ENCODE measurements at places on chromosomes 16 and 17.
A peak's percentile ranks its signal among the peaks of the same experiment; 100 is the strongest.

DNA sequence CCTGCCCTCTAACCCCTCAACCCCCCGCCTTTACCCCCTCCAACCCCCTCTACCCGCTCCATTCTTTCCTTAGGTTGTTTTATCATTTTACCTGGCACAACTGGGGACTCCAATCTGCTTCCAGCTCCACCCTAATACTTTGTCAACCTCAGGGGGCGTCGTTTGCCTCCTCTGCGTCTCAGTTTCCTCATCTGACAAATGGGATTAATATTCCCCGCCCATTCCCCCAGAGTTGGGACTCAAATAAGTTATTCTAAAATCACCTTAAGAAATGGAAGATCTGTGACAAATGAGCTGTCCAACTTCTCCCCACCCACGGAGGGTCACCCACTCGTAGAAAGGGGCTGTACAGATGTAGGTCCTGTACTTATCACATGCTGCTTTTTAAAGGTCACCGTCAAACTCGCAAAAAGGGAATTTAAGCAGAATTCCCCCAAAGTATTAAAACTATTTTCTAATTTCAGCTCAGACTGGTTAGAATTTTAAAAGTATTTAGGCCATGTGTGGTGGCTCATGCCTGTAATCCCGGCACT, 40.6 kb upstream of the CPNE2 start:
- no peak for DNase-seq

GRCh38 chr17:67415291-67415690, 38.2 kb downstream of the PITPNC1 start:
- no peak for DNase-seq

DNA sequence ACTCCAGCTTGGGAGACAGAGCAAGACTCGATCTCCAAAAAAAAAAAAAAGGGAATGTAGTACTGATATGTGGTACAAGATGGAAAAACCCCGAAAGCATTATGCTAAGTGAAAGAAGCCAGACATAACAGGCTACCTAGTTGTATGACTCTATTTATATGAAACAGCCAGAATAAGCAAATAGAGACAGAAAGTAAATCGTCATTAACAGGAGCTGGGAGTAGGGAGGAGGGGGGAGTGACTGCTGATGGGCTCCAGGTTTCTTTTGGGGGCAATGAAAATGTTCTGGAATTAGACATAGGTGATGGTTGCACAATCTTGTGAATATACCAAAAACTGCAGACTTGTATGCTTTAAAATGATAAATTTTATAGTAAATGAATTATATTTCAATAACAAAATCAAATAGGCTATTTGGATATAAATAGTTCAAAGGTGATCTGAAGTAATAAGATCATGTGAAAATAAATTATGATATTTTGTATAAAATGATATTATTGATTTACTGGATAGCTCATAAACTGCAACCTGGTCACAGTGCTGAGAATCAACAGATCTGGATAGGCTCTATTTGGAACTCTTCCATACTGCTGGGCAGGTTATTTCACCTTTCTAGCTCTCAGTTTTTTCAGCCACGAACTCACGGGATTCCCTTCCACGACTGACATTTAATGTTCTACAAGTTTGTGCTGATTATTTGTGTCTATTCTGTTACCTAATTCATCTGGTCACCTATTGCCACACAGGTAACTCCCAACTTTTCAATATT, 27.1 kb downstream of the ZNF652 start:
- no peak for DNase-seq

- DNase-seq = no peak
Measured at GRCh38 chr17:66960613-66961012, 3.9 kb upstream of the CACNG4 start.

DNA sequence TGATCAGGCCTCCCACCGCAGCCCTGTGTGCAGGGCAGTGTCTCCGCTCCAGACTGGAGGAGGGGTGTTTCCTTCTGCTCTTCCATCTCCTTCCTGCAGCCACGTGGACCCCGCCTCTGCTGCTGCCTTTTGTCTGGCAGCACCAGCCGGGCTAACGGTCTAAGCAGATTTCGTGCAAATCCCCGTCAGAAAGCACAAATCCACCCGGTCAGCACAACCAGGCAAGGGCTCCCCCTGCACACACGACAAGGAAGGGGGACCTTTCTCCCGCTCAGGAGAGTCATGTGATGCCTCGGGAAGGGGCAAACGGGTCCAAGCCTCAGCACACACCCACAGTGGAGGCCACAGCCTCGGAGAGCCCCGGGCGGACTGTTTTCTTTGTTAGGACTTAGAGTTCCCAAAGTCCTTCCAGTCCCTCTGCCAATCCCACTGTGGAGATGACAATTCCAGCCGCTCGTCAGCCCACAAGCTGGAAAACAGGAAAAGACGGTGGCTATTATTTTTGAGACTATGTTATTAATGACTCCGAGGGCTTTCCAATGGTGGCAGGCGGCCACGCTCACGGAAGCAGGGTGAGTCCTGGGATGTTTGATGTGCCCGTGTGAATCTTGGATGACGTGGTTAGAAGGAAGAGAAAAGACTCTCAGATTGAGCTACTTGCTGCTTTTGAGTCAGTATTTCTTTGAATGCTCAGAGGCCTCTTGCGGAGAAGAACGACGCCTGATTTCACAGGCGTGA, 22.5 kb upstream of the MEAK7 start:
- DNase-seq = no peak

DNA sequence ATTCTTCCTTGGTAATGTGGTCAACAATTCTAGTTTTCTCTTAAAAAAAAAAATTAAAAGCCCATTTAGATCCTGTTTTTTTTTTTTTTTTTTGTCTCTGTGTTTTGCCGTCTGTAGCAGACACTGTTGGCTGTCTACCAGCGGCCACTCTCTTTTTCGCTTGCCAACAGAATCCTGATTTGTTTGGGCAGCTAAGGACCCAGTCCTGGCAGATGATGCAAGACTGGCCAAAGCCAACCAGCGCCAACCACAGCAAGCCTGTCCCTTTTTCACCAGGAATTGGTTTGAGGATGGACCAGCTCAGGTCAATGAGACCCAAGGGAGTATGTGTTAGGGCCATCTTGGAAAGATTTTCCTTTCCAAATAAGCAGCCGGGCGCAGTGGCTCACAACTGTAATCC, 28.2 kb downstream of the ST3GAL2 start:
- no peak for DNase-seq

DNA sequence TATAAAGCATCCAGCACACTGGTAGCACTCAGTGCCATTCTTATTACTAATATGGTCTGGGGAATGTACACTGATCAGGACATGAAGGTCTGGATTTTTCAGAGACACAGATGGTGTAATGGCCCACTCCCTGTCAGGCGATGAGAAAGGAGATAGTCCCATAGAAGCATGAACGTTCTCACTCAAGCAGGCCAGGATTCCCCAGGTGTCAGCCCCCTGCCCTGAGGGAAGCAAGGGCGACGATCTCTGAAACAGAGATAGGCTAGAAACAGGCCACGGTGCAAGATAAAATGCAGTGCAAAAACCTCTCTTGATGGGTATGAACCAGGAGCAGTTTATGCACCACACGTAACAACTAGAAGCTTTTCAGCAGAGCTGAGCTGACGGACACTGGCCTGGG, 10.6 kb downstream of the PRPSAP1 start:
- no peak for DNase-seq

DNA sequence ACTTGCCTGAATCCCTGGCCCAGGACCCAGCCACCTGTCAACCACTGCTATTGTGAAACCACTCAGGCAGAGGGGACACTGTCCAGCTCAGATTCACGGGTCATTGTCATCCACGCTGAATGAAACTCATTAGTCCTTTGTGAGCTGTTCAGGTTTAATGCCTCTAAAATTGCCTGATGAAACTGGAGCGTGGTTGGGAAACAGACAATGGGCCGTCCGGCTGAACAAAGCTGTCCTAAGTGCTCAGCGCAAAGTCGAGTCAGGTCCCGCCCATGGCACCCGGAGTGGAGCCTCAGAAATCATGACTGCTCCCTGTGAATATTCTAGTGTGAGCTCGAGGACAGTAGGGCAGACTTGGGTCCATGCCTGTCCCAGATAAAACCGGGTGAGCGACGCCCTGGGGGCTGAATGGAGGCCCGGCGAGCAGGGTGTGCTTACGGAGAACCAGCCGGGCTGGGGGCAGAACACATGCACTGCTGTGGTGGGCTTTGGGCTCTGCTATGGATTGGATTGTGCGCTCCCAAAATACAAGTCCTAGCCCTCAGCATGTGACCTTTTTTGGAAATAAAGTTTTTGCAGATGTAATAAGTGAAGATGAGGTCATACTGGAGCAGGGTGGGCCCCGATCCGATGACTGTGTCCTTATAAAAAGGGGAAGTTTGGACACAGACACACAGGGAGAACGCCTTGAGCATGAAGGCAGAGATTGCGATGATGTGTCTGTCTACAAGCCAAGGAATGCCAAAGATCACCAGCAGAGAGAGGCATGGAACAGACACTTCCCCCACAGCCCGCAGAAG, 12.9 kb upstream of the CMIP start:
- no peak for DNase-seq

- no peak for DNase-seq
Measured at GRCh38 chr16:2426941-2427361, 2.3 kb upstream of the CCNF start.

- DNase-seq = no peak
Measured at GRCh38 chr17:19309701-19310100, 52.8 kb downstream of the B9D1 start.

DNA sequence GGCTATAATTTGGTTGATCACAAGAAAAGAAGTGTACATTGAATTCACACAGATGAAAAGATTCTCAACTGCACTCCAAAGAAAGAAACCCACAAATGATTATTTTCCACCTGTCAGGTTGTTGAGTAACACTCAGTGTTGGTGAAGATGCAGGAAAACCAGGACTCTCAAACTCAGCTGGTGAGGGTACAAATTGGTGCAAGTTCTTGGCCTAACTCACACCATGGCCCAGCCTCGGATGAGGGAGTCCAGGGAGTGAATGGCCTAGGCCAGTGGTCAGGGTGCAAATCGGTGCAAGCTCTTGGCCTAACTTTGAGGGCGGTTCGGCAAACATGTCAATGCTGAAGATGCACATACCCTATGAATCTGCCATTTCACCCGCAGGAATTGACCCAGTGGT, 8.6 kb downstream of the SCNN1B start:
- no peak for DNase-seq

DNA sequence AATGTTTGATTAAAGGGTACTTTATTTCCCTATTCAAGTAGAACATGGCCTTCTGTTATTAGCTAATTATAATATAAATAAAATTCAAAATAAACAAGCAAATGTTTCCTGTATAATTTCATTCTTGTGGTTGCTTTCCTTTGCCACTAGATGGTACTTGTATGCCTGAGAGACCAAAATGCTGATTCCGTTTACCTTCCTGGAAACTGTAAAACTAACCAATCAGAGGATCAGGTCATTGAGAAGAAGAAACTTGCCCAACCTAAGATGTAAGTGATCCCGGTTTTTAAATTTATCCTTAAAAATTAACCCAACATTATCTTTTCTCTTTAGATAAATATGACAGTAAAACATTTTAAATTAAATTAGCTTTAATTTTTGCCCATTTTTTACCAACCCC, 8.1 kb upstream of the ABCA5 start:
- no peak for DNase-seq

GRCh38 chr17:17205368-17206123, 587 bp downstream of the PLD6 start:
- DNase-seq = peak; percentile 76

Measured in activated T-cell treated with anti-CD3 and anti-CD28 coated beads, Interleukin-2, amount 50 U/mL, for 72 hours (primary cell).